GM06990 (cell line): ENCODE measurements at places on chromosomes 5 and 9.

GRCh38 chr5:59326596-59326995, 566.9 kb downstream of the PDE4D start:
- DNase-seq, result no peak

DNA sequence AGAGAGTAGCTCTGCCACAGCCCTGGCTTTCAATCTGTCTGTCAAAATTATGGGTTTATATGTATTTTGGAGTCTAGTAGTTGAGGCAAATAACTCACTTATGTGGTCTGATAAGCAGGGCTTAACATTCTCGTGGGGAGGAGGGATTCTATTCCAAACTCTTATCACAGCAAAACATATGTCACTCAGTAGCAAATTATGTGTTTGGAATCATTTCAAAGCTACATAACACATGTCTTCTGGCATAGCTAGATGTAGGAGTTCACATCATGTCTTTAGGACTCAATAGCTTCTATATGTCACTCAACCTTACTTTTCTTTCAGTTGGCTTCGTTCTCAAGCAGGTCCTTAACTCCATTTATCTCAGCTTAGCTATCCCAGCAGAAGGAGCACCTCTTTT, 144.5 kb upstream of the SEMA6A start:
- DNase-seq, result no peak

- DNase-seq, result no peak
Measured at GRCh38 chr5:34699155-34700077, 43.3 kb downstream of the RAI14 start.

DNA sequence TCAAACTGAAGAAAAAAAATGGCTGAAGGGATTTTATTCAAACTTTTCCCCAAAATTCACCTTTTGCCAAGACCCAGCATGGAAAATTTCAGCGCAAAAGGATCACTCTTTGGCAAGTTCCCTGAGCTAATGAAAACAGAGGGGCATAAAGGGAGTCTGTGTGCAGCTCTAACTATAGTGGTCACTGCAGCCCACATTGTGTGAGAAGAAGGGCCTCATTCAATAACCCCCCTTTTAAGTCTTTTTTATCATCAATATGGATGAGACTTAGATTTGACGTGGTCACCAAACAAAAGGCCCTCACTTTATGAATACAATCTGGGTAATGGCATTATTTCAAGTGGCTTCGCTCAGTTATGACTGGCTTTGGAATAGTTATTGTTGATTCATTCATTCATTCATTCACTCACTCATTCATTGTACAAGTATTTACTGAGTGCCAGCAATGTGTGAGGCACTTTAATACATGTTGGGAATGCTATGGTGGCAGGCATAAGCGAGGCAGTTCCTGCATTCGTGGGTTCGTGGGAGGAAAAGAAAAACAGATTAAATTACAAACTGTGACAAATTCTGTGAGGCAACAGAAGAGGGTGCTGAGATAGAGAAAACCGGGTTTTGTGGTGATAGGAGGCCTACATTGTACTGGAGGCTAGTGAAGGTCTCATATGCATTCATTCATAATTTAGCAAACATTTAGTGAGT, 145.7 kb upstream of the KLF4 start:
- DNase-seq, result no peak

- DNase-seq, result no peak
Measured at GRCh38 chr9:93187047-93187446, 3.1 kb downstream of the WNK2 start.

GRCh38 chr9:136860529-136860928, 5.6 kb downstream of the EDF1 start:
- DNase-seq, result no peak

DNA sequence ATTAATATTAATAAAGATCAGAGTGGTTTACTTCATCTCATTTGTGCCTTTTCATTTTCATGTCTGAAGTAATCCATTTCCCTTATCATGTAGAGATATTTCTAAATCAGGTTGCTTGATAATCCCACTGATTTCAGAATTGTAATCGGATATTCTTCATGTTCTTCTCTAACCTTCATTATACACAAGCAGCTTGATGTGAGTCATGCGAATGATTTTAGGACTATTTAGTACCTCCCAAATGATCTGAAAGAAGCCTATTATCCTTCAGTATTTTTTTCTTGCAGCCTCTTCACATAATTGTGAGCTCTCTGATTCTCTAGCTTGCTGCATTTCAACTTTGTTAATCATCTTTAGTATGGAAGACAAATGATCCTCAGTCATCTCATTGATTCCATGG, 182.0 kb downstream of the GIN1 start:
- no peak for DNase-seq

DNA sequence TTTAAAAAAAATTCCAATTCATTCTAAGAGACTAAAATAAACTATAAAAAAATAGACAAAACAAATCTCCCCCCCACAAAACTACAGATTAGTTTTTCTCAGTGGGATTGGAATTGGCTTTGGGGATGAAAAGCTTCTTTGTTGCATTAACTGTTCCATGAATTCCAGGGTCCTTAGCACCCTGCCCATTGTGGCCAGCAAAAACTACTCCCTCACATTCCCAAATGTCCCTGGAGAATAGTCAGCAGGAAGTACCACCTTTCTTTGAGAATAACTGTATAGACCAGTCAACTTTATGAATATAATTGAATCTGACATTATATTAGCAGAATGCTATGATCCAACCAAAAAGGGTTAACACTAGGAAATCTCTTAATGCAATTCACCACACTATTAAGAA, 147.9 kb downstream of the LPAR1 start:
- no peak for DNase-seq

DNA sequence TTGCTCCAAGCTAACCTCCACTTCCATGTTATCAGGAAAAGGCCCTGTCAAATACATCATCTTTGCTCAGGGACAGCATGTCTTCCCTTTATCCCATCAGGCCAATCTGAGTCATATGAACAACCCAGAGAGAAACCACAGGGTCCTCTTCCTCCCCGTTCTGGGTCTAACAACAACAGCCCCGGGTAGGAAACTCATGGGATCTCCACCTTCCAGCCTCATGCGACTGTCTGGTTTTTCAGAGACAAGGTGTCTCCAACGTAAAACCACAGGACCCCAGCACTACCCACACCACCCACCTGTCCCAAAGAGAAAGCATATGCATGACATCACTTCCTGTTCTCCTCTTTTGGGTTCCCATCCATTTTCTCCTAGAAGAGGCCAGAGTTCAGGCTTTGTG, 217.9 kb downstream of the ENC1 start:
- DNase-seq, result no peak

GRCh38 chr5:55708732-55709131, 3.4 kb downstream of the SLC38A9 start:
- DNase-seq, result no peak

DNA sequence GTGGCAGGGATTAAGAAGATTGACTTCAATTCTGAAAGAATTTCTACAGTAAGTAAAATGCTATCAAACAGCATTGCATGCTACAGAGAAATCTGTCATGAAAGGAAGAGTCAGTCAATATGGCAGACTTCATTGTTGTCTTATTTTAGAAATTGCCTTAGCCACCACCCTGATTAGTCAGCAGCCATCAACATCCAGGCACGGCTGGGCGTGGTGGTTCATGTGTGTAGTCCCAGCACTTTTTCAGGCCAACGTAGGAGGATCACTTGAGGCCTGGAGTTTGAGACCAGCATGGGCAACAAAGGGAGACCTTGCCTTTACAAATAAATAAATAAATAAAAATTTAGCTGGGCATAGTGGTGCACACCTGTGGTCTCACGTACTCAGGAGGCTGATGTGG, 46.6 kb downstream of the RMI1 start:
- DNase-seq, result no peak

GRCh38 chr5:50463047-50463446, 22.0 kb upstream of the EMB start:
- no peak for DNase-seq
